ENCODE measurements at places on chromosomes 1 and 21. TPM values are rescaled to one million over a fixed set of nuclear protein-coding genes. Genes with fewer than 3 reads are reported as not detected.
A peak's percentile ranks its signal among the peaks of the same experiment; 100 is the strongest.

DNA sequence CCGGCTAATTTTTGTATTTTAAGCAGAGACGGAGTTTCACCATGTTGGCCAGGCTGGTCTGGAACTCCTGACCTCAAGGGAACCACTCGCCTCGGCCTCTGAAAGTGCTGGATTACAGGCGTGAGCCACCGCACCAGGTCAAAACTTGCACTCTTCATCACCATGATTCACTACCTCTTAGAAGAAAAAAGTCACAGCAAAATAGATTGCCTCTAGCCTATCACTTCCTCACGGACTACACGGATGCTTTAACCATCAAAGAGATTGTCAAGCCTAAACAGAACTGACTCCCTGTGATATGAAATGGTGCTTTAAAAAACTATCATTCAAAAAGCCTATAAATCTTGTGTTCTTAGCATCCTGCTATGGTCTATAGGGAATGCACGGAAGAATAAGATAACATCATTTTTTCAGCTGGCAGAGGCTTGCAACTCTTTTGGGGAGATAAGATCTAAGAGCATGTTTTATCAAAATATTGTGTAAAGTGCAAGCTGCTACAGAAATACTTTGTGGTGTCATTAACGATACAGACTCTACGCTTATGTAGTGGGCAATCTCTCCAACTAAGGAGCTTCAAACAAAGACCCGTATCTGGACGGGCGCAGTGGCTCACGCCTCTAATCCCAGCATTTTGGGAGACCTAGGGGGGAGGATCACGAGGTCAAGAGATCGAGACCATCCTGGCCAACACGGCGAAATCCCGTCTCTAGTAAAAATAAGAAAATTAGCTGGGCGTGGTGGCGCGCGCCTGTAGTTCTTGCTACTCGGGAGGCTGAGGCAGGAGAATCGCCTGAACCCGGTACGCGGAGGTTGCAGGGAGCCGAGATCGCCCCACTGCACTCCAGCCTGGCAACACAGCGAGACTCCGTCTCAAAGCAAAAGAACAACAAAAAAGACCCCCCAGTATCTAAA, 966 bp downstream of the TFB2M start:
- no peak for DNase-seq

DNA sequence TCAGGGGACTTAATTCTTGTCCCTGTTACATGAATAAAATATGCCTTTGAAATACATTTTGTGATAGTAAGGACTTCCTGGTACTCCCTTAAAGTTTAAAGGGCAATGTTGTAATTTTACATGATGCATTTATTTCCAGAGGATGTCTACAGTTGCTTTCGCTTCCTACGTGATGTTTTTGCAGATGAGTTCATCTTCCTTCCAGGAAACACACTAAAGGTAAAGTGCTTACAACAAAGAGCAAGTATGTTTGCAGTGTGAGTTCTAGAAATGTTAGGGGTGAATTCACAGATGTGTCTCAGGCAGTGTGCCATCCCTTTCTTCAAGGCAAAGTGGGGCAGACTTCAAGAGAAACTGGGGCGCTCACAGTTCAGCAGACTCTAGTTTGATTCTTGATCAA, 31.2 kb downstream of the GNPAT start:
- no peak for DNase-seq

GRCh38 chr21:27448960-27449359, 482.1 kb upstream of the ADAMTS5 start:
- no peak for DNase-seq

GRCh38 chr1:33332881-33333280, 12.0 kb upstream of the A3GALT2 start:
- no peak for DNase-seq

DNA sequence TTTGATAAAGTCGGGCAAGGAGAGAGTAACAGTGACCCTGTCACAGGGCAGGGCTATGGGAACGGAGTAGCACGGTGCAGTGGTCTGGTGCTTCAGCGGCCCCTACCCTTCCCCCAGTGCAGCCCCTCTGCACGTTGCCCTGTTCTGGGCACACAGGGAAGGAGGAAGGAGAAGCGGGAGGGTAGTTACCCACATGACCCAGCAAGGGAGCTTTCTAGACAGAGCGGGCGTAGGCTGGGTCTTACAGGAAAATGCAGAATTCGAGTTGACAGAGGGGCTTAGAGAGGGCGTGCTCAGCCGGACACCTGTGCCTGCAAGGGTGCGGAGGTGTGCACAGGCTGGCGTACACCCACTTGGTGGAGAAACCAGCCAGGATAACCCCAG, 341.2 kb downstream of the NPHP4 start:
- no peak for DNase-seq

DNA sequence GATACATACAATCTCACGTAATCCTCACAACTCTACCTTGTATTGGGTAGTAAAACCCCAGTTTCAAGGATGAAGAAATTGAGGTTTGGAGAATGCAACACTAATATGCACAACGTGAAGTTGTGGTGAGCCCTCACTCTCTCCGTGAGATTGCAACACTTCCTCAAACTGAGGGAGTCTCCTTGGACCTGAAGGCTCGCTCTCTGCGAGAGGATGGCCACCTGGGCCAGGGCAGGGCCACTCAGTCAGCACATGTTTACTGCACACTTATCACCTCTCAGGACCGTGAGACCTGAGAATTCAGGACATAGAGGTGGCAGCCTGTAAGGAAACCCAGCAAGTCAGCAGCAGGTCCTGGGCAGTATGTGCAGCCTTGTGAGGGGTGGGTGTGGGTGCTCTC, 8.7 kb downstream of the SH3BP5L start:
- DNase-seq: no peak

DNA sequence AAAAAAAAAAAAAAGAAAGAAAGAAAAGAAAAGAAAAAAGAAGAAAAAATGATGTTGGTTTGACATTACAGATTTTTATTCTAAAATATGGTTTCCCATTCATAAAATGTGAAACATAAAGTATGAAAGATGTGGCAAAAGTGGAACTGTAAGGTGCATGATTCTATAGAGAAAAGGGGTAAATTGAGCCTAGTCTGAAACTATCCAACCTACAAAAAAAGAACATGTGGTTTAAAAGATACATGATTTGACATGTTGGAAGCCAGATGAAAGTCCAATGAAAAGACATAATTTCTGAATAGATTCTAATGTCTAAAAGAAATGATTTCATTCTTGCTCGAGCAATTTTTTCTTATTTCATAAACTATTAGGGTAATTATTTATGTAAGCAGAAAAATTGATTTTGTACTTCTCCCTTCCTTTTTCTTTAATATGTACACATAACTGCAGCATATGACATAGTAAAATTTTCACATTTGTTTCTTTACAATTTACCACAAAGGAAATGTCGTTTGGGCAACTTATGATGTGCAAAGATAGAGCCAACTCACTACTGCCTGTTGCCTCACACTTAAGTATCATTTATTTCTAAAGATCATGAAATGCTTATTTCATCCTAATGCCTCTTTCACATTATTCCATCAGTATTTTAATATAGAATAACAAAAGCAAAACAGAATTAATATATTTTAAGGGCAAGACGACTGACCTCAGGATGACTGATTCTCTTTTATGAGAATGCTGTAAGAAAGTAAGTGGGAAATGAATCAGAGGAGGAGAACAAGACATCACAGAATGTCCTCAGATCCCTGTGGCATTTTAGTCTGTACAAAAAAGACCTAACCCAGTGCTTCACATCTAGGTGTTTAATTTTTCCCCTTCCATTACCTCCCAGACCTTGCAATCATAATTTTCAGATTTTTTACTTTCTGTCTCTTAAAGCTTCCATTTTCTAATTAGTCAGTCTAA, 165.8 kb upstream of the HMCN1 start:
- no peak for DNase-seq

DNA sequence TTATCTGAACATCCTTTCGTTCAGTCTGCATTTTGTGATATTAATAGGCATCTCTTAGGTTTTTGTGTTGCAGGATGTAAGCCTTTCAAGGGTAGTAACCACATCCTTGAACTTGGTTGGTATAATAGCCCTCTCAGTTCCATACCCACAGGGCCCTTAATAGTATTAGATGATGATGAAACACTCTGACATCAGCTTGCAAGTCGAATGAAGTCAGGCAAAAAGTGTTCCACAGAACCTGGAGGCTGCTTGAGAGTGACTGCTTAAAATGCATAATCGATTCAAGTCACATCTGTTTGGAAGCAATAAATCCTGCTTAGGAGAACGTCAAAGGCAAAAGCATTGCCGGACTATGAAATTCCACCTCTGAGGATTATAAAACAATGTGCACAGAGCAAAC, 415.6 kb upstream of the KAZN start:
- DNase-seq: no peak

DNA sequence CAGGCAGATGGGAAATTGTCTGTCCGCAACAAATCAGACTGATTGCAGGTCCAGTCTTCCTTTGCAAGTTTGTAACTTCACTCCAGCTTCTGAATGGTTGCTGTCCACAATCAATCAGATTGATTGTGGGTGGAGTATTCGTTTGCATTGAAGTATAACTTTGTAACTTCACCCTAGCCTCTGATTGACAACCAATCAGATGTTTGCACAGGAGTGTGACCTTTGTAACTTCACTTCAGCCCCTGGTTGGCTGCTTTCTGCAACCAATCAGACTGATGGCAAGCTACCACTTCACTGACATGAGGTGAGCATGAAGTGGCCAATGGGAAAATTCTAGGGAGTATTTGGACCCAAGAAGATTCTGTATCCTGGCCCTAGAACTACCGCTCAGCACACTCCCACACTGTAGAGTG, 25.7 kb downstream of the OR10J1 start:
- no peak for DNase-seq

- peak; percentile 26 for DNase-seq
Observed at GRCh38 chr1:48677306-48678287, 99.1 kb downstream of the BEND5 start.

DNA sequence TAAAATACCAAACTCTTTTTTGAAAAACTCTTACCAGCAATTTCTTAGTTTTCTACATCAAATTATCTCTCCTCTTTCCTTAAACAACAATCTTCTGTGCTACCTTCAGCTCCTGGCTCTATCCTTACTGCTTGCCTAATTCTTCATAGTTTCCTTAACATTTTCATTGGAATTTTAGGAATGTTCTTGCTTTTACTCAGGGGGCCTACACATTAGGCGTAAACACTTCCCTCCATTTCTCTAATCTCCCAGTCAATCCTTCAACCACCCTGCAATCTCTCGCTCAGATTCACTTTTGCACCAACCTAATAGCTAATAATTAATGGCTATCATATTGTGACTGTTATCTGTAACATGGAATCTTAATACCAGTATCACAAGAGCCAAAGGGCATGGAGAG, 50.1 kb downstream of the ADAMTS5 start:
- no peak for DNase-seq

- no peak for DNase-seq
Observed at GRCh38 chr1:79197421-79197820, 190.9 kb upstream of the ADGRL4 start.

- DNase-seq: peak; percentile 41
Observed at GRCh38 chr1:24931146-24931467, 1.0 kb upstream of the RUNX3 start.

GRCh38 chr1:231601824-231602672, 24.5 kb upstream of the DISC1 start:
- no peak for DNase-seq

GRCh38 chr1:16607433-16607851, 5.9 kb downstream of the NBPF1 start:
- no peak for DNase-seq

DNA sequence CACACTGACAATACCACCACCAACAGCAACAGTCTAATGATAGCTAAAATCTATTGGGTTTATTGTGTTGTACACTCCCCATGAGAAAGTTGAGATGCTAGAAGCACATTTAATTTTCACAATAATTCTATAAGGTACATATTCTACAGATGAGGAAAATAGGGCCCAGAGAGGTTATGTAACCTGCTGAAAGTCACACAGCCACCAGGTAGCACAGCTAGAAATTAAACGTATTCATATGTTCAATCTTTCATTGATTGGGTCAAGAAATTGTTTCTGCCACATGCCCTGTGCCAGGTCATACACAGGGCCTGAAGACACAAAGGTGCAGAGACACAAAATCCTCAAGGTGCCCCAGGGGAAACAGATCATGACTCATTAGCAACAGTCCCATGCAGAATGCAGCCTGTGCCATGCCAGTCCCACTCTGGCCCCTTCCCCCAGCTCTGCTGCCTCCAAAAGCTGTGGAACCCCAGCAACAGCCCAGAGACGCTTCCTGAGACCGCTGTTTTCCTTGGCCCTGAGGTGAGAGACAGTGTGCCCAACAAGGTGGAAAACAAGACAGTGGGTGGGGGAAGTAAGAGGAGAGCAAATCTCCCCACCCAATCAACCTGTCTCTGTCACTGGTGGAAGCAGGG, 32.1 kb downstream of the GJA4 start:
- no peak for DNase-seq

DNA sequence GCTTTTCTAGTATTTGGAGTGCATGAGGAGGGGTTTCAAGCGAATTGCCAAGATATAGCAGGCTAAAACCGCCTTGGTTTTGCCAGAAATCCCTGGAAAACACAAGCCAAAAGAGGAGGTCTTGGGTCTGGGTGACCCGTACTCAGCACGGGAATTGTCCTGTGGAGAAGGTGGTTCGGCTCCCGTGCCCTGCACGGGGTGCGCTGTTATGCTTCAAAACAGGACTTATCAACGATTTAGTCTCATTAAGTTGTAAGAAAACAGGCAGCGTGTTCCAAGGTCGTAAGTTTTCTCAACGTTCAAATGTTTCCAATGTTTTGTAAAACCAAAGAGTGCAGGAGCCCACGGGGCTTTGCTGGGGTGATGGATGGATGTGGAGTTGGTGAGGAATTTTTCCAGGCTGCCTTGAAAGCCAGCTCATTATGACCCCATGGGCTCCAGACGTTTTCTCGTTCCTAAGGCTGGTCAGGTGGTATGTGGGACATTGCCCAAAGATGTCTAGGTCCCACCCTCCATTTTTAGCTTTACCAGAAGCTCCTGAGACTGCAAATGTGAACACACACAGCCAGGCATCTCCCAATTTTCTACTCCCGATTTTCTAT, 75.4 kb upstream of the CLDN14 start:
- DNase-seq: no peak

- no peak for DNase-seq
Observed at GRCh38 chr1:24886241-24886640, 43.8 kb downstream of the RUNX3 start.

- DNase-seq: no peak
Observed at GRCh38 chr1:31214316-31215064, 25.2 kb downstream of the NKAIN1 start.

GRCh38 chr1:18413541-18414305, 67.0 kb upstream of the KLHDC7A start:
- DNase-seq: no peak

B3GALT6 gene
- total RNA-seq: 24.1 TPM

OR10J1 gene
- total RNA-seq: not detected

C1orf185 gene
- not detected for total RNA-seq

ADAM30 gene
- not detected for total RNA-seq

Measured in frontal cortex (tissue), 4 donors.